Karpas-422 (cell line): ENCODE measurements at places on chromosomes 7 and 10. TPM values are rescaled to one million over a fixed set of nuclear protein-coding genes. Genes with fewer than 3 reads are reported as not detected.
A peak's percentile ranks its signal among the peaks of the same experiment; 100 is the strongest.

DNA sequence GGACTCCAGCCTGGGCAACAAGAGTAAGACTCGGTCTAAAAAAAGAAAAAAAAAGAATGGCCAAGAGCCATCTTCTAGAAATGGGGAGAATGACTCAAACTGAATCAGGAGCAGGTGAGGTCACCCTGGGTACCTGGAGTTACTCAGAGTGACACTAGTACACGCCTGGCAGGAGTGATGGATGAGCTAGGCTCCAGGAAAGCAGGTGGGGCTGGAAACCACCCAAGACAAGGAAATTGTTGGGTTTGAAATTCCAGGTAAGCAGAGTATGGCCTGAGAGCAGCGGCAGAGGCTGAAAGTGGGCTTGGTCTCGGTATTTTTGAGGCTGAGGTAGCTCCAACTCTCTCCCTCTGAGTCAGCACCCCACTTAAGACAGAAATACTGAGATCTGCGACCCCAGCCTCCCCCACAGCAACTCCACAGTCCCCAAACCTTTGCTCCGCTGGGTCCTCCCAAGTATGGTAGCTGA, 18.5 kb downstream of the DDIT4 start:
- no peak for DNase-seq
- no peaks in the 10 kb centered on the region for H3K36me3 ChIP-seq

- no peak for DNase-seq
- H3K4me1 ChIP-seq, result no peaks in the 10 kb centered on the region
These were observed 607.8 kb downstream of the PTPRN2 start for GRCh38 chr7:157979636-157980340.

DNA sequence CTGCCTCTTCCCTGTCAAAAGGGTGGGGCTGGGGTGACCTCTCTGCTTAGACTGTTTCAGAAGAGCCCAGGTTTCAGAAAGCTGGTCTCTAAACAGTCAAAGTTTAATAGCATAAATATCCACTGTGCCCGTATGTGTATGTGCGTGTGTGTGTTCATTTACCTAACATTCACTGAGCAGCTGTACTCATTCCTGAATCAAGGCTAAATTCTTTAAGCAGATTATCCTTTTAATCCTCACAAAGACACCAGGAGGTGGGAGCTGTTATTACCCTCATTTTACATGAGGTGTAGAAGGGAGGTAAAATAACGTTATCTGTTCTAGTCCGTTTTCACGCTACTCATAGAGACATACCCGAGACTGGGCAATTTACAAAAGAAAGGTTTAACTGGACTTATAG, 72.2 kb downstream of the RSU1 start:
- H3K4me1 ChIP-seq, result no peaks in the 10 kb centered on the region
- no peaks in the 10 kb centered on the region for H3K27me3 ChIP-seq
- H3K27ac ChIP-seq, result no peak overlapping the region
- H3K4me3 ChIP-seq, result no peak overlapping the region
- no peaks in the 10 kb centered on the region for H3K36me3 ChIP-seq

GRCh38 chr7:98771519-98771918, 98.3 kb downstream of the TMEM130 start:
- no peak for DNase-seq
- H3K27me3 ChIP-seq, result no peaks in the 10 kb centered on the region
- no peaks in the 10 kb centered on the region for H3K36me3 ChIP-seq
- no peak overlapping the region for H3K4me3 ChIP-seq
- peaks cover 16% of the 10 kb centered on the region for H3K4me1 ChIP-seq

GRCh38 chr10:99330347-99330924, 1.3 kb downstream of the CNNM1 start:
- no peaks in the 10 kb centered on the region for H3K4me1 ChIP-seq
- DNase-seq, result no peak
- no peaks in the 10 kb centered on the region for H3K27me3 ChIP-seq
- no peak overlapping the region for H3K27ac ChIP-seq
- H3K36me3 ChIP-seq, result no peaks in the 10 kb centered on the region

GRCh38 chr7:98869597-98870120, at the start of gene TMEM130:
Gene TMEM130 (minus strand): TSS chr7:98870014. CDS start chr7:98869861, 153 bp downstream.
- DNase-seq, result no peak
- H3K36me3 ChIP-seq, result no peaks in the 10 kb centered on the region
- peak within 1 kb of the TSS; percentile 67 for H3K4me3 ChIP-seq
- H3K27me3 ChIP-seq, result no peaks in the 10 kb centered on the region
- H3K4me1 ChIP-seq, result peaks cover 59% of the 10 kb centered on the region

- H3K27me3 ChIP-seq, result no peaks in the 10 kb centered on the region; the same call in 1 of the 2 replicates
- H3K4me3 ChIP-seq, result no peak overlapping the region
- DNase-seq, result peak; percentile 74
- no peak overlapping the region for H3K27ac ChIP-seq
- no peaks in the 10 kb centered on the region for H3K4me1 ChIP-seq
These were observed 98.8 kb downstream of the CACNB2 start for GRCh38 chr10:18238870-18239485.

- H3K4me1 ChIP-seq, result peaks cover 9% of the 10 kb centered on the region
- no peak overlapping the region for H3K27ac ChIP-seq
- no peak overlapping the region for H3K4me3 ChIP-seq
- H3K36me3 ChIP-seq, result peaks cover 20% of the 10 kb centered on the region; the same call in 1 of the 2 replicates
- DNase-seq, result no peak
These were observed 74.6 kb downstream of the WAPL start for GRCh38 chr10:86446987-86447386.

- no peak overlapping the region for H3K4me3 ChIP-seq
- no peaks in the 10 kb centered on the region for H3K27me3 ChIP-seq
- no peak for DNase-seq
- no peaks in the 10 kb centered on the region for H3K36me3 ChIP-seq
- H3K27ac ChIP-seq, result no peak overlapping the region
These were observed 41.8 kb upstream of the SEMA3A start for GRCh38 chr7:84236398-84236797.

- no peak overlapping the region for H3K27ac ChIP-seq
- no peak for DNase-seq
- no peaks in the 10 kb centered on the region for H3K4me1 ChIP-seq
- H3K27me3 ChIP-seq, result no peaks in the 10 kb centered on the region
- H3K36me3 ChIP-seq, result no peaks in the 10 kb centered on the region
These were observed 228.4 kb downstream of the FANK1 start for GRCh38 chr10:126124668-126125349.

DNA sequence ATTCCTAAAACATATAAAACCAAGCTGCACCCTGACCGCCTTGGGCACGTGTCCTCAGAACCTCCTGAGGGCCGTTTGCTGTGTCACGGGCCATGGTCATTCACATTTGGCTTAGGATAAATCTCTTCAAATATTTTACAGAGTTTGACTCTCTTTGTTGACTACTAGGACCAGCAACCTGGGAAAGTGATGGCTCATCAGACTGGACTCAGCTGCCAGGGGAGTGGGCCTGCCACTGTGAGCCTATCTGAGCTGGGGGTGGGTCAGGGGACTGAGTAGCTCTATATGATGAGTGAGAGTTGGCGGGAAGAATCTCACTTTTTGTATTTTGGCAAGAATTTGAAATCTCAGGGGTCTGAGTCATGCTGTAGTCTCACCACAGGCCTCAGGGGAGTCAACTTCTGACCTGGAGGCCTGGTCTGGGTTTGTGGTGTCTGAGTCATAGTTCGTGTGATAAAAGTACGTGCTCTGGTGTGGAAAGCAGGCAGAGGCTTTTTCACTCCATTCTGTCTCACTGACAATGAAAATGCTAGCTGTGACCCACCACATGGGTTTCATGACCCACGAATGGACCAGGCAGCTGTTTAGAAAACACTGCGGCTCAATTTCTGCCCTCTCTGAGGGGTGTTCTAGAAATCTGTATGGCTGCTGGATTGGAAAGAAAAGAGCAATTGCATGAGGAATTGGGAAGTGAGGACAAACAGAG, 4.2 kb upstream of the UPP1 start:
- no peaks in the 10 kb centered on the region for H3K36me3 ChIP-seq
- peak; percentile 88 for DNase-seq
- H3K27me3 ChIP-seq, result no peaks in the 10 kb centered on the region
- peak overlapping the region; percentile 61 for H3K27ac ChIP-seq
- H3K4me3 ChIP-seq, result peak overlapping the region; percentile 47; the same call in 1 of the 2 replicates

GRCh38 chr7:92794831-92795230, 41.5 kb downstream of the CDK6 start:
- H3K27me3 ChIP-seq, result no peaks in the 10 kb centered on the region
- no peaks in the 10 kb centered on the region for H3K36me3 ChIP-seq
- H3K4me1 ChIP-seq, result peaks cover 42% of the 10 kb centered on the region
- H3K27ac ChIP-seq, result no peak overlapping the region
- H3K4me3 ChIP-seq, result no peak overlapping the region

GRCh38 chr7:51261950-51262795, 54.4 kb downstream of the COBL start:
- no peaks in the 10 kb centered on the region for H3K36me3 ChIP-seq
- no peak overlapping the region for H3K27ac ChIP-seq
- H3K4me3 ChIP-seq, result no peak overlapping the region
- no peaks in the 10 kb centered on the region for H3K4me1 ChIP-seq
- no peak for DNase-seq
- no peaks in the 10 kb centered on the region for H3K27me3 ChIP-seq

Gene ZNF804B
- 0.07 TPM in 1 of 2 replicates, not detected in the other for total RNA-seq

Gene NUP205
- 40.3 and 75.7 TPM in 2 replicates for total RNA-seq

Gene DOCK4
- 0.07 and 0.54 TPM in 2 replicates for total RNA-seq

Gene PVRIG
- 1.6 and 2.7 TPM in 2 replicates for total RNA-seq

Gene PRSS2
- not detected in 2 replicates for total RNA-seq

Gene HK1
- total RNA-seq, result 54.6 and 86.5 TPM in 2 replicates

Gene PPP1R17
- 0.22 and 7.9 TPM in 2 replicates for total RNA-seq
